Activated CD8-positive, alpha-beta memory T cell treated with anti-CD3 and anti-CD28 coated beads for 4 hours (primary cell): ENCODE measurements at places on chromosomes 2 and 18.

- DNase-seq: no peak
Observed at GRCh38 chr2:1925516-1925915, 181.2 kb upstream of the PXDN start.

DNA sequence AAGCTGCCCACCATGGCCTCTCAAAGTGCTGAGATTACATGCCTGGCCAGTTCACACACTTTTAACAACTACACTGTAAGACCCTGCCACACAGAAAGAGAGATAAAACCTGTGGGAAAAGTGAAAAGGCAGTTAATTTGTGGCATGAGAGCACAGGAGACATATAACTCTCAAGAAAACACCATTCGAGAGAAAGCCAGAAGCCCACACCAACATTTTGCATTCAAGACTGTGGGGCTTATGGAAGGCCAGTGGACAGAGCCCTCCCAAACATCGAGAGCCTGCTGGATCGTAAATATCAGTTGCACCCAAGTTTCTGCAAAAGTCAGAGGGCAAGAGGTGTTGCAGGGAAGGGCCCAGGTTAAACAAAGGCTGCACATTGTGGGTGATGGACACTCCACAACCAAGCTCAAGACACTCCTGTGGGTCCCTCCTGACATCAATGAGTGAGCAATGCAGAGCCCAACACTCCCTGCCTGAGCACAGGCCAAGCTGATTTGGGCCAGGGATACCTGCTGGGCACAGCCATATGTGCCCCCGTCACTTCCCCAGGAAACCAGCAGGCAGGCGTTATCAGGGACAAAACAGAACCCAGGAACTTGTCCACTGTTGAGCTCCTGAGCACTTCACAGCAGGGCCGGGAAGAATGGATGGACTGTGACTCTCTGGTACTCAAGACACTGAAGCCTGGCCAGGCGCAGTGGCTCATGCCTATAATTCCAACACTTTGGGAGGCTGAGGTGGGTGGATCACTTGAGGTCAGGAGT lies 114.4 kb downstream of the ZFP36L2 start:
- no peak for DNase-seq

DNA sequence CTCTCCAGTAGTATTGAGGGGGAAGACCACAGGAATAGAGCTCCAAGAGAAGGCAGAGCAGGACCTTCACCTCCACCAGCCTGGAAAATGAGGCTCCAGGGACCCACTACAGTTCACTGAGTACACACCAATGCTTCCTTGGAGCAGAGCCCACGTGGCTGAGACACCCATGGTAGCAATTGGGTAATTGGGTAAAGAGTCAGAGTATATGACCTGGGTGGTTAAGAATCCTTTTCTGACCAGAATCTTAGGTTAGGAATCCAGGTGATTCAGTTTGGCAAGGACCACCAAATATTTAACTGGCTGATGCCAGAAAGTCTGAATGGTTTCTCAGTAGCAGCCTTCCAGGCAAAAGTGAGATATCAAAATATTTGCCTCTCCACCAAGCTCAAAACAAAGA lies 107.7 kb downstream of the MDH1 start:
- DNase-seq: no peak

- no peak for DNase-seq
Observed at GRCh38 chr2:240919161-240919781, 13.1 kb downstream of the CROCC2 start.

DNA sequence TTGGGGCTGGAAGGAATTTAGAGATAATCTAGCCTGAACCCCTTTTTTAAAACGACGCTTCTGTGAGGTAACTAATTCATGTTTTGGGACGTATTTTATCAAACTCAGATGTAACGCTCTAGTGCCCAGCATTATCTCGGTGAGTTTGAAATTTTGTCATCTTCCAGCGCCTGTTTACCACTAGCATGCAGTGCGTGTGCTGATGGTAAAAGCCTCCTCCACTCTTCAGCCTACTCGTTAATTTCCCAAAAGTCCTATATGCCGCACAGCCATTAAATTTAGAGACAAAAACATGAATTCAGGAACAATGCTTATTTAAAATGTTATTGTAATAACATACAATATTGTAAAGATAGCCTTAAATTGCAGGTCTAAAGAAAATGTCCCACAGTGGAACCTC lies 2.8 kb downstream of the ZCCHC2 start:
- DNase-seq: no peak

DNA sequence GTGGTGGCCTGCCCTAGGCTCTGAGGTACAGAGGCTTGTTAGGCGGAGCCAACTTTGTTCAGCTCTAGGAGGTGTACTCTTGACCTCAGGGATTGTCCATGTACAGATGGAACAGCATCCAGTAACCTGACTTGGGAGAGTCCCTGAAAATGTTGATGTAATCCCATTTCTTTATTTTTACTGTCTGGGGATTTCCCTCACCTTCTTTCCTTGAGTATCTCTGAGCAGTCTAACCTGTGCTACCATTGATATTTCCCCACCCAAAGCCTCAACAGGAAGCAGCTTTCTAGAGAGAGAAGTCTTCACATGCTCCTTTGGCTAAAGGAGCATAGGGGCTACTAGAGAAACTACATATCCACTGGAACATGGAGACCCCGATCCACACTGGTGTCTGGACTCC lies 10.4 kb downstream of the IL36A start:
- DNase-seq: no peak

DNA sequence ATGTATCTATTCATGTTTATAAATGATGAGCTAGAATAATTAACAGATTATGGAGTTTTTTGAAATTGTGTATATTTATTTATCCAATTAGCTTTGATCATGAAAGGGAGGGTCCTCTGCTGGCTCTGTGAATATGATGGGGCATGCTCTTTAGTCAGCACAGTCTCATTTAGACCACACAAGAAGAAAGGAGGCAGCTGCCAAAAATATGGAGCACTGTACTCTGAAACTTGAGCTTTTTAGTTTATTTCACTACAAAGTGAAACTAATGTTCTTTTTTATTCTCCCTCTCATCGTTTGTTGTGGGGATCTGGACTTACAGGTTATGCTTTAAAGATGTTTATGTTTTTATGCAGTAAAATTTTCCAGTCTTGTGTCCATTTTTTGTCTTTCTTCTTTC lies 266.9 kb upstream of the GULP1 start:
- no peak for DNase-seq

DNA sequence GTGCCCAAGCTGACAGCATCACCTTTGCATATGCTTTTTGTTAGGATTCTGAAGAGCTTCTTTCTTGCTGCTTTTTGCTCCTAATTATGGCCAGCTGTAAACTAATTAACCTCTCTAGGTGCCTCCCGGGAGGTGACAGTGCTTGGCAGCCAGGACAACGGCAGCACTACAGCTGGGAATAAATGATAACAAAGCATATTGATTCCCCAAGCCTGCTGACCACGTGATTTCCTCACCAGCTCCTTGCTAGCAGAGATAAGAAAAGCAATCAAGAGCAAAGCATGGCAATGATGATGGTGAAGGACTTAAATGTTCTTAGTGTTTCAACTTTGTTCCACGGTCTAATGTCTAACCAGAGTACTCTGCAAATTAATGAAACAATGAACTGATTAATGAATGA lies 1074.4 kb upstream of the GYPC start:
- DNase-seq: no peak
